ENCODE measurements at places on chromosomes 6 and 20. TPM values are rescaled to one million over a fixed set of nuclear protein-coding genes. Genes with fewer than 3 reads are reported as not detected.

WFDC12 gene
- total RNA-seq, result not detected

PRKN gene
- total RNA-seq, result 7.9 TPM

HLA-DRA gene
- total RNA-seq, result 40.9 TPM

MEI4 gene
- 1.6 TPM for total RNA-seq

DSP gene
- total RNA-seq, result 76.9 TPM

GTSF1L gene
- total RNA-seq, result not detected

KIF6 gene
- total RNA-seq, result 4.8 TPM

COL20A1 gene
- 10.3 TPM for total RNA-seq

GRCh38 chr6:136769124-136769523, 23.2 kb downstream of the MAP3K5 start:
- H3K36me3 ChIP-seq, result no peaks in the 10 kb centered on the region
- no peak for DNase-seq
- H3K27ac ChIP-seq, result no peak overlapping the region
- no peaks in the 10 kb centered on the region for H3K4me1 ChIP-seq
- H3K4me3 ChIP-seq, result no peak overlapping the region

GRCh38 chr20:1818247-1818840, 76.9 kb upstream of the SIRPA start:
- H3K4me1 ChIP-seq, result peaks cover 31% of the 10 kb centered on the region
- no peak overlapping the region for H3K27ac ChIP-seq
- no peak overlapping the region for H3K4me3 ChIP-seq

GRCh38 chr6:11213422-11214021, 18.9 kb downstream of the NEDD9 start:
- H3K4me1 ChIP-seq, result peaks cover 38% of the 10 kb centered on the region
- DNase-seq, result no peak
- H3K36me3 ChIP-seq, result peaks cover 3% of the 10 kb centered on the region
- peak overlapping the region; percentile 67 for H3K27ac ChIP-seq
- H3K27me3 ChIP-seq, result no peaks in the 10 kb centered on the region
- no peak overlapping the region for H3K4me3 ChIP-seq

GRCh38 chr20:8490076-8490830, 358.2 kb downstream of the PLCB1 start:
- no peak overlapping the region for H3K4me3 ChIP-seq

GRCh38 chr6:125370343-125370742, 68.6 kb upstream of the HDDC2 start:
- H3K27me3 ChIP-seq, result no peaks in the 10 kb centered on the region
- H3K36me3 ChIP-seq, result no peaks in the 10 kb centered on the region
- H3K4me3 ChIP-seq, result no peak overlapping the region
- no peak for DNase-seq
- no peaks in the 10 kb centered on the region for H3K4me1 ChIP-seq

DNA sequence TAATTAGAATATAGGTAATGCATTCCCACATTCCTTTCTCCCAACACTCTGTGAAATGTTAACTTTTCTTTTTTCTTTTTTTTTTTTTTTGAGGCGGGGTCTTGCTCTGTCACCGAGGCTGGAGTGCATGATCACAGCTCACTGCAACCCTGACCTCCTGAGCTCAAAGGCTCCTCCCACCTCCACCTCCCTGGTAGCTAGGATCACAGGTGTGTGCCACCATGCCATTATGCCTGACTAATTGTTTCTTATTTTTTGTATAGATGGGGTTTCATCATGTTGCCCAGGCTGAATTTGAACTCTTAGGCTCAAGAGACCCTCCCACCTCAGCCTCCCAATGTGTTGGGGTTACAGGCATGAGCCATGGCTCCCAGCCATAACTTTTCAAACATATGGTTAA, 135.7 kb upstream of the SHLD1 start:
- DNase-seq, result no peak
- H3K27ac ChIP-seq, result no peak overlapping the region
- no peaks in the 10 kb centered on the region for H3K27me3 ChIP-seq
- H3K36me3 ChIP-seq, result no peaks in the 10 kb centered on the region

DNA sequence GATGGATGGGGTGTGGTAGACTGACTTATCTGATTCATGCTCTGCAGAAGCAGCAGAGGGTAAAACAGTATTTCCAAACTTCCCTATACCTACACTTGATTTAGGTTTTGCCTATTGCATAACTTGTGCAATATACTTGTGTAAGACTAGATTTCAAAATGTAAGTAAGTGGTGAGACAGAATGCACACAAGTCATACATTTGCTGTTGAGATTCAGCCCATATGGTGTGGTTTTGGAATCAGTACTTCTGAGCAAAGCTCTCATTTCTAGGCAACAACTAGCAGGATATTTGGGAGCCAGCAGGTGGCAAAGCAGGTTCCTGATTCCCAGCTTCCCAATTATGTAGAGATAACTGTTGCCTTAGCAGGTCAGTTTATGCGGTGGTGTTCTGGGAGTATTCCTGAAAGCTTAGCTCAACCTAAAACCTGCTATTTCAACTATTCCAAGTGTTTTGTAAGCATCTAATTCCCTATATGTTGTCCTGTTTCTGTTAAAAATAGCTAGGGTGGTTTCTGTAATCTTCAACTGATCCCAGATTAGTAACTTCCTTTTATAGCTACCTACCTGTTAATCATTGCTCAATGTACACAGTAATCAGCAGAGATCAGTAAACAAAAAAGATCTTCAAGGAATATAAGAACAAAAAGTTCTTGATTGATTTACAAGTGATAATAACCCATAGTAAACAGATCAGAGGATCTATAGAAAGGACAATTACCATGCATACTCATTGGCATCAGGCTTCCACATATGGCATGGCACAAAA, 8.5 kb upstream of the FABP7 start:
- no peak overlapping the region for H3K27ac ChIP-seq
- H3K36me3 ChIP-seq, result no peaks in the 10 kb centered on the region
- H3K4me3 ChIP-seq, result no peak overlapping the region
- no peaks in the 10 kb centered on the region for H3K27me3 ChIP-seq
- no peaks in the 10 kb centered on the region for H3K4me1 ChIP-seq

GRCh38 chr20:4886771-4887527, 114.4 kb downstream of the SLC23A2 start:
- H3K27ac ChIP-seq, result no peak overlapping the region
- H3K4me1 ChIP-seq, result no peaks in the 10 kb centered on the region
- no peaks in the 10 kb centered on the region for H3K27me3 ChIP-seq
- no peak for DNase-seq
- peaks cover 21% of the 10 kb centered on the region for H3K36me3 ChIP-seq

DNA sequence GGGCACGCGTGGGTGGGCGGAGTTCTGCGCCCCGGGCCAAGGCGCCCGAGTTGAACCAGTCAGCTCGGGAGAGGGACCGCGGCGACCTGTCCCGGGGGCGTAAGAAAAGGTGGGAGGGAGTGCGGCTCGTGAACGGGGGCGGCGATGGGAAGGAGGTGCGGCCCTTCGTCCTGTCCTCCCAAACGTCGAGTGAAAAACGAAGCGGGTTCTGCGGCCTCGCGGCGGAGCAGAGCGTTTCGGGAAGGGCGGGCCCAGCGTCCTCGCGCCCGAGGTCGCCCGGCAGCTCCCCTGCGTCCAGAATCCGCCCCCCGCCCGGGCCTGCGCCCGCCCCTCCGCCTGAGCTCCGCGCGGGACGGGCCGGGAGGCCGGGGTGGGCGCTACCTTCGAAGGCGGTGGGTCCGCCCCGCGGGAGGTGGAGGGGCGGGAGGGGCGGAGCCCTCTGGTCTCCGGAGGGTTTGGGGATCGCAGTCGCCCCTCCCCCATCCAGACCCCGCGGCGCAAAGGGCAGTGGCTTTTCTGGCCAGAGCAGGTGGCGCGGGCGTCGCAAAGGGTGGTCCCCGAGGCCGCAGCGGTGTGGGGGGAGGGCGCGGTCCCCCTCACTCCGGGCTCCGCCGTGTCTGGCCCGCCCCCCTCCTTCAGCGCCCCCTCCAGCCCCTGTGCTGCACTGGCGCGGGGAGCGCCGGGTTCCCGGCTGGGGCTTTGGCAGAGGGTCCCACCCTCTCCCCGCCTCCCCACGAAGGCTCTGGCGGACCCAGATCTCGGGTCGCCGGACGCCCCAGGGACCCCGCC, 838 bp downstream of the STMN3 start:
- peaks cover 43% of the 10 kb centered on the region for H3K4me1 ChIP-seq
- no peaks in the 10 kb centered on the region for H3K27me3 ChIP-seq
- no peak for DNase-seq
- peaks cover 25% of the 10 kb centered on the region for H3K36me3 ChIP-seq

DNA sequence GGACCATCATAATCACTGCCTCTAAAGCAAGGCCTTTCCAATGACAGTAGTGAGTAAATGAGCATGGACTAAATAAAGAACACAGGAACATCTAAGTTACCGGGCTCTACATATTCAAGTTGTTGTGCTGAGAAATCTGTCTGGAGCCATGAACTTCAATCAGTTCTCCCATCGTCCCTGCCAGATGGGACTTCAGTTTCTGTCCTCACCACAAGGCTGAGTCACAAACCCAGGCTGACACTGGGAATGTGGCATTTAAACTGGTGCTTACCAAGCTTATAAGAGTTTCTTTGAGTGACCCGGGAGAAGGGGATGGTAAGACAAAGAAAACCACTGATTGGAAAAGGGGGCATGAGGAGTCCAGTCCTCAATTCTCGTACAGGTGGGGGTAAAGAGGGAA, 497.0 kb downstream of the MAFB start:
- no peak overlapping the region for H3K27ac ChIP-seq
- H3K27me3 ChIP-seq, result no peaks in the 10 kb centered on the region
- H3K36me3 ChIP-seq, result no peaks in the 10 kb centered on the region
- no peak for DNase-seq

All from spinal cord (tissue), 10 donors.